ENCODE measurements at places on chromosomes 3 and 15. TPM values are rescaled to one million over a fixed set of nuclear protein-coding genes. Genes with fewer than 3 reads are reported as not detected.

GRCh38 chr15:49215768-49216739 lies 46.0 kb downstream of the GALK2 start:
- H3K27me3 ChIP-seq: no peaks in the 10 kb centered on the region
- H3K27ac ChIP-seq: no peak overlapping the region
- no peaks in the 10 kb centered on the region for H3K4me1 ChIP-seq
- no peak for DNase-seq
- H3K4me3 ChIP-seq: no peak overlapping the region
- H3K36me3 ChIP-seq: peaks cover 3% of the 10 kb centered on the region

Gene FGF12
- total RNA-seq: 0.19 TPM

GRCh38 chr3:7205962-7206361 lies 345.0 kb downstream of the GRM7 start:
- H3K27me3 ChIP-seq: no peaks in the 10 kb centered on the region
- no peak overlapping the region for H3K4me3 ChIP-seq
- H3K27ac ChIP-seq: no peak overlapping the region
- H3K4me1 ChIP-seq: no peaks in the 10 kb centered on the region
- no peak for DNase-seq

GRCh38 chr3:72193771-72194430 lies 409.0 kb upstream of the PROK2 start:
- H3K4me1 ChIP-seq: no peaks in the 10 kb centered on the region
- H3K36me3 ChIP-seq: no peaks in the 10 kb centered on the region
- H3K4me3 ChIP-seq: no peak overlapping the region
- H3K27ac ChIP-seq: no peak overlapping the region

Gene NXPE3
- 10.3 TPM for total RNA-seq

- no peaks in the 10 kb centered on the region for H3K27me3 ChIP-seq
- no peak for DNase-seq
- H3K27ac ChIP-seq: no peak overlapping the region
- H3K4me3 ChIP-seq: no peak overlapping the region
- peaks cover 29% of the 10 kb centered on the region for H3K36me3 ChIP-seq
Measured at GRCh38 chr3:49273825-49274532, 3.1 kb downstream of the C3orf62 start.

Gene CAV3
- total RNA-seq: 0.38 TPM

Gene SCN11A
- 0.38 TPM for total RNA-seq

Gene OXTR
- total RNA-seq: 0.80 TPM

Gene TM4SF18
- total RNA-seq: 3.2 TPM

DNA sequence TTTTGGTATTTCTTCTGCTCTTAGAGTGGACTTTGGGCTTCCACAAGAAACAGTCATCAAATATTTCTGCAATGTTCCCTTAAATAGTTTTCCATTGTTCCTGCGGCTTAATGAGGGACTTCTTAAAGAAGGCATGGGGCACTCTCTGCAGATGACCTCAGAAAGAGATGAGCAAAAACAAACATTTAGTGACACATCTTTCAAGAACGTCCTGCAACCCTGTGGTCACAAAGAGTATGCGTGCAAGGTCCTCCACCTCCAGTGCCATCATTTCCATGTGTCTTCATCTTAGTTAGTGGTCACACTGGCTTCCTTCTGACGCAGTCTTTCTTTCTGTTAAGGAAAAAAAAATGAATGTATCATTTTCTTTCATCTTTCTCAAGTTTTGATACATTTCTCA lies 56.2 kb downstream of the GREM1 start:
- DNase-seq: no peak
- H3K27ac ChIP-seq: no peak overlapping the region
- no peaks in the 10 kb centered on the region for H3K27me3 ChIP-seq
- no peaks in the 10 kb centered on the region for H3K4me1 ChIP-seq
- H3K36me3 ChIP-seq: no peaks in the 10 kb centered on the region
- H3K4me3 ChIP-seq: no peak overlapping the region

DNA sequence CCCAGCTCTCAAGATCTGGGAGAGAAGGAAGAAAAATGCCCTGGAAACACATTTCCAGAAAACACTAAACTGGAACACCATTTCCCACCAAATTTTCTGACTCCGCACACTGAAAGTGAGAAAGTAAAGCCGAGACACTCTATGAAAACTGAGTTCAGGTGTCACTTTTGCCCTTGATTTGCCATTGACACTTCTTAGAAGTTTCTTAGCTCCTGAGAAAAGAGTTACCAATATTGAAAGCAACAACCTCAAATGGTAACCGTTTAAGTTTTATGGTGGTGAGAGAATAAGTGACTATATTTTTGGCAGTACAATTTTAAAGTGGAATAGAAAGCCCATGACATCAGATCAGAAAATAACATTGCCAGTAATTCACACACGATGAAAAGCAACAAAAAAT lies 39.0 kb downstream of the CD86 start:
- H3K36me3 ChIP-seq: no peaks in the 10 kb centered on the region
- H3K4me3 ChIP-seq: no peak overlapping the region
- no peak overlapping the region for H3K27ac ChIP-seq
- no peaks in the 10 kb centered on the region for H3K4me1 ChIP-seq
- no peak for DNase-seq

Gene TICRR
- total RNA-seq: 3.5 TPM

- DNase-seq: no peak
- H3K27ac ChIP-seq: no peak overlapping the region
- H3K4me1 ChIP-seq: no peaks in the 10 kb centered on the region
- H3K36me3 ChIP-seq: no peaks in the 10 kb centered on the region
- H3K27me3 ChIP-seq: peaks cover 26% of the 10 kb centered on the region
- no peak overlapping the region for H3K4me3 ChIP-seq
Measured at GRCh38 chr3:15654891-15655290, 53.3 kb downstream of the BTD start.

Gene TUSC2
- 23.6 TPM for total RNA-seq

Gene LRRC31
- total RNA-seq: 0.09 TPM

Gene RAB6B
- 0.24 TPM for total RNA-seq
